ENCODE measurements at places on chromosomes 6 and 20.

DNA sequence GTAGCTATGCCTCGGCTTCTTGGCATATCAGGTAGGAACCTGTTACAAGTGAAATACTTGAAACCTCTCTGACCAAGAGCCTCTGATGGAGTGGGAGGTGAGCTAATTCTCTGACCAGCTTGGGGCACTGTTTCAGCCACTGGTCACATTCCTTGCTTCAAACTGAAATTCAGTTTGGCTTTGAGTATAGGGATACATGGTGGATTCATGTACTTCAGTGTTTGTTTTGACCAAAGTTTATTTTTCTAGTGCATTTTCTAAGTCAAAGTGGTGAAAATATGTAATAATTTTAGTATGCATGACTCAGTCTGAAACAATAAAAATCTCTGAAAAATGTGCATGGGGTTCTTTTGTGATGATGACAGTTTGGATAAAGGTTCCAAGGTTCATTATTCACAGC lies 18.6 kb downstream of the TTPAL start:
- DNase-seq, result no peak

DNA sequence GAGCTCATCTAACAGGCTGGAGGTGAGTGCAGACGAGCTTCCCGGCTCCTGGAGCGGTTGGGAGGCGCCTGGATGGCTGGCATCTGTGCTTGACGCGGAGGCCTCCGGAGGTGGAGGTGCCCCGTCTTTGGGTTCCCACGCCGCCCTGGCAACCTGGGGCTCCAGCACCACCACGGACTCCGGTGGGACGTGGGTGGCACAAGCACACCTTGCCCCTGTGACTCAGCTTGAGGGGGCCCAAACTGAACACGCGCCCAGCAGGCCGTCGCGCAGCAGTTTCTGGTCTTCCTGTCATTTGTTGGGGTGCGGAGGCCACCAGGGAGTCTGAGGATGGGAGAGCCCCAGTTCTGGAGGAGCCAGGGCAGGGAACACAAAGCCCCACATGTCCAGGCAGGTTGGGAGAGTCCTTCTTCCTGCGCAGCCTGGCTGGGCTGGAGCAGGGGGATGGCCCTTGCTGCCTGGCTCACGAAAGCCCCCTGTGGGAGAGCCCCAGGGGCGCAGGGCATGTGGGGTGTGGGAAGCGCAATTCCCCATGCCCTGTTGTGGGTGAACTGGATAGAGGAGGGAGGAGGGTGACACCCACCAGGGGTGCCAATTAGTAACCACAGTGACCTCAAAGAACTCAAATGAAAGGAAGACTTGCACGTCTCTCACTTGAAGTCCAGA lies 1378.6 kb upstream of the DEFB115 start:
- no peak for DNase-seq

GRCh38 chr6:168542301-168542700 lies 101.3 kb downstream of the SMOC2 start:
- DNase-seq, result no peak

DNA sequence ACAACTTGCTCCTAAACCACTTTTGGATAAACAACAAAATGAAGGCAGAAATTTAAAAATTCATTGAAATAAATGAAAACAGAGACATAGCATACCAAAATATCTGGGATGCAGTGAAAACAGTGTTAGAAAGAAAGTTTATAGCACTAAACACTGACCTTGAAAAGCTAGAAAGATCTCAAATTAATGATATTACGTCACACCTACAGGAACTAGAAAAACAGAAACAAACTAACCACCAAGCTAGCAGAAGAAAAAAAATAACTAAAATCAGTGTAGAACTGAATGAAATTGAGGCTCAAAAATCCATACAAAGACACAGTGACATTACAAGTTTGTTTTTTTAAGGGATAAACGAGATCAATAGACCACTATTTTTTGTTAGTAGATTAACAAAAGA lies 5.2 kb downstream of the DEFB128 start:
- DNase-seq, result no peak

Data from GF-D8 (cell line).